ENCODE measurements at places on chromosomes 5 and 9. TPM values are rescaled to one million over a fixed set of nuclear protein-coding genes. Genes with fewer than 3 reads are reported as not detected.

DNA sequence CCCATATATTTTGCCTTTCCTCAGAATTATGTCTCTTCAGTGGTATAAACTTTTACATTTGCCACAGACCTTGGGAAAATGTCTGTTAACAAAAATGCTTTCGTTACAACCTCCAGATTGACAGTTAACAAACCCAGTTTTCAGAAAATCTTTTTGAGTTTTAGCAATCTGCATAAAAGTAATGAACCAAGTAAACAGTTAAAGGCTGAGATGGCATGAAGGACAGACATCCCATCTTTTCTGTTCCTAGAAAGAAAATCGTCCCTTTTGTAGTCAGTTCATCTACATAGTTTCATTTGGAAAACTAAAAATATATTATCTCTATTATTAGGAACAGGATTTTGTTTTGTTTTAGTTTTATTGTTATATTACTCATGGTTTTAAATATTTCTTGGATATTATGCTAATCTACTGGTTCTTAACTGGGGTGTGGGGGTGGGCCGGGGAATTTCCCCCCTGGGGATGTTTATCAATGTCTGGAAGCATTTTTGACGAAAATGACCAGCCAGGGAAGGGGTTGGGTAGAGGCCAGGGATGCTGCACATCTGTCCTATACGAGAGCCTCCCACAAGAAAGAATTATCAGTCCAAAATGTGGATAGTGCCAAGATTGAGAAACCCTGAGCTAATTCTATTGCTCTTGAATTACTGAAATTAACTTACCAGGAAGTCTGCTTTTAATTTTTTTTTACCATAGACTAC is 11.9 kb downstream of the FYB1 start:
- no peak for DNase-seq

- DNase-seq = no peak
Observed at GRCh38 chr9:122216798-122217418, 11.8 kb downstream of the LHX6 start.

The FRMD3 gene
- total RNA-seq = 1.2 TPM

The ANKRD31 gene
- total RNA-seq = 0.51 TPM

The CMYA5 gene
- 0.22 TPM for total RNA-seq

Data from activated naive CD8-positive, alpha-beta T cell treated with anti-CD3 and anti-CD28 coated beads, Interleukin-2, amount 10 ng/mL, durations not matched to agents 7 days and 5 days (primary cell).